Activated T-cell treated with anti-CD3 and anti-CD28 coated beads for 4 hours (primary cell): ENCODE measurements at places on chromosomes 12 and 14.

DNA sequence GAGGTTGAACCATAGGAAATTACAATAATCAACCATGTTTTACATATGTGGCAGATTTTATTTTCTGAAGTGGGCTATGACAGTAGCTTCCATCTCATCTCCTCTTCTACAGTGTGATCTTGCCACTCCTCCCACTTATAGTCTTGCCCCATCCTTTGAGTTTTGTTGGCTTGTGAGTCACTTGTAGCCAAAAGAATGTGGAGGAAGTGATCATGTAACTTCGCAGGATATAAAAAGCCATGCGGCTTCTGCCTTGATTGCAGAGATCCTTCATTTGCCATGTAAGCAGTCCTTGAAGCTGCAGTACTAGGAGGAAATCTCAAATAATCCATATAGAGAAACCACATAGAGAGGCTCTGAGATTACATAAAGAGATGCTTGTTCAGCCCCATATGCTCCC is 13.7 kb upstream of the ZNF84 start:
- no peak for DNase-seq

- DNase-seq = no peak
These were observed 41.9 kb downstream of the VDR start for GRCh38 chr12:47862881-47863280.

DNA sequence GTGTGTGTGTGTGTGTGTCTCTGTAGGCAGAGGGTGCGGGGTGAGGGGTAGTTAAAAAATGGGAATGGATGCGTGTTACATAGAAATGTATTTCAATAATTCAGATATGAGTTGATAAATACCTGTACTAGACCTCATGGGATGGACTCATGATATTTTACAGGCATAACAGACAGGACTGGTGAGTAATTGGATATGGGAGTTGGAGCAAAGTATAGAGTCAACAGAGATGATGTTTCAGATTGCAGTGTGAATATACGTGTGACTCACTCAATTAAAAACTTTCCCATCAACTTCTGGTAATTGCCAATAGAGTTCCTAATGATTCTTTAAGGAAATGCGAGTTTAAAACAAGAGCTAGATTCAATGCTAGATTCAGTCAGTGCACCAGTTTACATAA is 711.9 kb downstream of the C12orf50 start:
- DNase-seq = no peak

- DNase-seq = no peak
These were observed 10.0 kb downstream of the AHNAK2 start for GRCh38 chr14:104968153-104968527.
